ENCODE measurements at places on chromosomes 7 and 10.

- DNase-seq: no peak
These were observed 115.8 kb downstream of the INHBA start for GRCh38 chr7:41586931-41587640.

- no peak for DNase-seq
These were observed 32.1 kb downstream of the VSTM4 start for GRCh38 chr10:49083261-49083660.

- DNase-seq: no peak
These were observed 74.0 kb downstream of the DOCK4 start for GRCh38 chr7:112132051-112132694.

DNA sequence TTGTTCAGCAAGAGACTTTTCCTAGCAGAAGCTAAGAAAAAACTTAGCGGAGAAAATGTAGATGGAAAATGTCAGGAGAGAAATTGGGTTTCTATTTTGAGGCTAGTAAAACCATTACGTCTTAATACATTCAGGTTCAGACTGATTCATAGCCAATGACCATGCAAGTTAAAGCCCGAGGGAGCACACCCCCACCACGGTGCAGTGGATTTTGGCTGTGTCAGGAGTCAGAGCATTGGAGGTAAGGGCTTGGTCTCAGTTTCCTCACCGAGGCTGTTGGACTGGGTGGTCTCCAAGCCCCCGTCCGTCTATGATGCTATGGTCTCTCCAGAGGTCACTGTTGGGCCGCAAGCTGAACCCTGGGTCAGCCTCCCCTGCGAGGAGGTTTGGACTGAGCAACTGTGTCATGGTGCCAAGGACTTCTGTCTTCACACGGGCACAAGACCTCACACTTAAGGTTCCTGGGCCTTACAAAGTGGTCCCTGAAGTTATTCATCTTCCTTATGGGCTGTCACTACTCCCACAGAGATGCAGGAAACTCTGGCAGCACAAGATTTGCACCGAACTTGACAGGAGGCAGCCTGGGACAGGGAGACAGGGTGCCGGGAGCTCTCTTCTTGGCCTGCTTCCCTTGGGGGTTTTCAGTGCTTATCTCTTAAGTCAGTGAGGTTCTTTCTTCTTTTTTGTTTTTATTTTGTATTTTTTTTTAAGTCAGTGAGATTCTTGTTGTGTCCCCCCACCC is 186.8 kb downstream of the PHTF2 start:
- DNase-seq: no peak

DNA sequence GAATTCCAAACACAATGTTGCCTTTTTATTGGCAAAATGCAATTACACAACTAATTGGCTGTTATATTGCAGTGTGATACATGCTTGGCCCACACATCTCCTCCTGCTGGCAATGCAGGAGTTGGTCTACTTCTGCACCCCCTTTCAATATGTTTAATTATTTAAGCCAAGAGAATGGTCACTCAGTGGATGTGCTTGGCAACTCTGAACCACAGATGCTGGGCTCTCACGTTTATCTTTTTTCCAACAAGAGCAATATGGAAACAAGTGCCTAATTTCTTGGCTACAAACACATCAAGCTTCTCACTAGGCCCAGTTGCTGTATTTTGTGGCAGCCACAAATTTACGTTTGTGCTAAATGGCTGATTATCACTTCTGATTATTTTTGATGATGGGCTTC is 1149.2 kb upstream of the CELF2 start:
- DNase-seq: peak; percentile 3

GRCh38 chr10:7797582-7797981 is 9.6 kb downstream of the ATP5F1C start:
- DNase-seq: no peak
